ENCODE measurements at places on chromosomes 11 and 22. TPM values are rescaled to one million over a fixed set of nuclear protein-coding genes. Genes with fewer than 3 reads are reported as not detected.

OR51L1 gene
- not detected for total RNA-seq

- DNase-seq, result no peak
Observed at GRCh38 chr11:15113381-15113780, 1.3 kb upstream of the INSC start.

DNA sequence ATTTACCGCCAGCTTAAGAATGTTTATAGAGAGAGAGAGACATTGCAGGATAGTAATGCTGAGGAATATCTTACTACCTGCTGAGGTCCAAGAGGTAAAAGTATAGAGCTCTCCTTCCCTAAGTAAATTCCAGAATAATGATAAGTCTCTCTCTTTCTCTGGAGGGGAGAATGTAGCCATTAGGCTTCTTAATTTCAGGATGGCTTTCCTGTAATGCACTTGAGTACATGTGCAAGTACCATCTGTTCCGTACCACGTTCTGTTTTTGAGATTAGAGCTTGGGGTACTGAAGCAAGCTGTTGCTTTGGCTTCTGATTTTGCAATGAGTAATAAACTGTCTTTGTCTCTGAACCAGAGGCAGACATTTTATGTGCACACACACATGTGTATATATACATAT, 1314.0 kb downstream of the JRKL start:
- no peak for DNase-seq

ZBTB3 gene
- total RNA-seq, result 9.2 TPM

DNA sequence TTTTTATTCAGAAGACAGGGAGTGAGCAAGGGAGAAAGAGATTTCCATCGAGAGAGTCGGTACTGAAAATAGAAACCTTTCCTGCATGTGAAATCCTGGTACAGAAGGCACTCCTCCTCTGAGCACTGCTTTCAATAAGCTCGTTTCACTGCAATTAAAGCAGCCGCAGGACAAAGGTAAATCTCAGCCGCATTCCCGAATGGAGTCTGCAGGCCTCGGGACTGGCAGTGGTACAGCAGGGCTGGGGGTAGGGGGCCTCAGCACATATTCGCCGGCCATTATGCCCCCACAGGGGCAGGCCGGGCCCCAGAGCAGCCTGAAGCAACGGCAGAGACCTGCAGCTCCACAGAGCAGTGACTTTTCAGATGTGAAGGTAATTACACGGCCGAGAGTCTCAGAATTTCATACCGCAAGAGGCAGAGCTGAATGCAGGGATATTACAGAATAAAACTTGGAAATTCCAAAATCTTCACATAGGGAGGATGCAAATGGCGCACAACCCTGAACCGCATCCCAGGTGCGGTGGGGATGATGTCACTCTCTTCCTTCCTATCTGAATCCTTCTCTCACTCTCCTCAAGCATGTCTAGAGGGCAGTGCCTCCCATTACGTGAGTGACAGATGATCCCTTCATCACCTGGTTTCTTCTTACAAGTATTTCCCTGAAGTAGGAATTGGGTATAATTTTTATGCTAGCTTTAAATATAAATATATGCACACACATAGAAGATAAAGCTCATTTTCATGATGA, 622.1 kb downstream of the OPCML start:
- DNase-seq, result no peak

DNA sequence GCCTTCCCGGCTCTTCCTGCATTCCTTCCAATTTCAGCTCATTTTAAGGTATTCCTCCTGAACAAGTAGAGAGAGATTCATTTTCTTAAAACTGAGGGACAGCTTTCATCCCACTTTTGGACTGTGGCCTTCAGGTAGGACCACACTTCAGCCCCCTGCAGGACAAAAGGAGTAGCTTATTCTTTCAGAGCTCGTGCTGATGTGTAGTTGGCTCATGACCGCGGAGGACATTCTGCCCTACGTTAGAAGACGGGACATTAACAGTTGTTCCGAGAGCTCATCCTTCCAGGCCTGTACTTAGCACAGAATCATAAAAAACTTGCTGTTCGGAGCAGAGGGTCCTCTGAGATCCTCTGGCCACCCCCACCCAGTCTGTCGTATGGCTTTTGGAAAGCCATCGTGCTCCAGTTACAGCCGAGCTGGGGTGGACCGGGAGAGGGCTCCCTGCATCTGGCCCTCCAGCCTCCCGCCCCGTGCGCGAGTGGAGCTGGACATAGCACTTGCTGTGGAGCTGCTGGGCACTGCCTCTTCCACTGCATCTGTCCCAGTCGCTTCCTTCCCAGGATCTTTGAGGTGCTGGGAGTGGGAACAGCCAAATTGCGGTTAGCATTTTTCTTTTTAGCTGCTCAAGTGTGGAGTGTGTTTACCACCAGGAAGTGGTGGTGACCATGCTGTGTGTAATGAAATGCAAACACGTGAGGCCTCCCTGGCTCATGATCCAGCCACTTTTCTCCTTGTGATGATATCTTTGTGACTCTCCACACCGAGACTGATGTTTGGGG, 250.3 kb downstream of the TBC1D22A start:
- DNase-seq, result peak; percentile 79

DNA sequence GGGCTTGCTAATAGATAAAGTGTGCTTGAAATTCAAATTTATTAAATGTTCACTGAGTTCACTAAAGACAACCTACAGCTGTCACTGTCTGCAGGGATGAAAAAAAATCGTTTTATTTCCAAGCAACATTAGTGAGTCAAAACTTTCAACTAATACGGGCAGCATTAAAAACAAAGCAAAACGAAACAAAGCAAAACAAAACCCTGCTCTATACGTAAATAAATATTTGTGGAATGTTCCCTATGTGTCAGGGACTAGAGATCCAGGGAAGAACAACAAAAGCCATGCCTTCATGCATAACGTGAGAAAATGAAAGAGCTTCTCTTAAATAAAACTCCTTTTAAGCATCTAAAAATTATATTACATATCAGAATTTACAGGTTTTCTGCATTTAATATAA, 553 bp downstream of the NAALAD2 start:
- DNase-seq, result no peak

GRCh38 chr11:5541427-5541826, 6.9 kb downstream of the OR52H1 start:
- no peak for DNase-seq

GRCh38 chr22:29765905-29766631, 739 bp downstream of the ZMAT5 start:
- no peak for DNase-seq

- DNase-seq, result no peak
Observed at GRCh38 chr11:17894929-17895658, 117.8 kb downstream of the SERGEF start.

DNA sequence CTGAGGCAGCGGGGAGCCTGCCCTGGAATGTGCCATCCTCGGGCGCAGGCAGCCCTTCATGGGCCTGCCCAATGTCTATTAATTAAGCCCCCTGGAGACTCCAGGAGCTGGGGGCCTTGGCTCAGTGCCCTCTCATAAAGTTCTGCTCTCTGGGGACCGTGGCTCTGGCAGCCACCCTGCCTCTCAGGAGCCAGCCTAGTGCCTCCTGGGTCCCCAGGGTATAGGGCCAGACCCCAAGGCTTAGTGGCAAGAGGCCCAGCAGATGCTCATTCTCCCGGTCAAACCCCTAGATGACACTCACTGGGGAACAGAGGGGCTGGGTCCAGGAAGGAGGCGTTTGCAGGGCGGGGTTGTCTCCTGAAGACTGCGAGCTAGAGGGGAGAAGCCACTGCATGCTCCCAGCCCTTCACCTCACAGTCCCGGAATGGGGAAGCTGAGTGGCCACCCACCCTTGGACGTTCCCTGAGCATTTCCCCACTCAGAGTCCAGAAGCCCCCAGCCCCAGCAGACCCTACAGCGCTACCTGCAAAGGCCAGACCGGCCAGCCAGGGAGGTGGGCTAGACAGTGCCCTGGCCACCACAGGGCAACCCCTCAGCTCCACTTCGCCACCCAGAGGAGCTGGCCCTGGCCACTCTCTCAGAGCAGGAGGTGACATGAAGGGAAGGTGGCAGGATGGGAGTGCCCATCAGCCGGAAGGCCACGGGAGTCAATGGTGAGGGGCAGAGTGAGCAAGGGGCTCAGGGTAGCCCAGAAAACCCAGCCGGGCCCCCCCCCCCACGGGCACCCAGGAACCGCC, 83.0 kb downstream of the CDKN1C start:
- DNase-seq, result no peak

HORMAD2 gene
- not detected for total RNA-seq

- DNase-seq, result no peak
Observed at GRCh38 chr11:35836205-35836604, 107.7 kb upstream of the LDLRAD3 start.

AQP11 gene
- total RNA-seq, result 0.23 TPM

GRCh38 chr11:10414659-10415058, 40.4 kb upstream of the AMPD3 start:
- no peak for DNase-seq

DNA sequence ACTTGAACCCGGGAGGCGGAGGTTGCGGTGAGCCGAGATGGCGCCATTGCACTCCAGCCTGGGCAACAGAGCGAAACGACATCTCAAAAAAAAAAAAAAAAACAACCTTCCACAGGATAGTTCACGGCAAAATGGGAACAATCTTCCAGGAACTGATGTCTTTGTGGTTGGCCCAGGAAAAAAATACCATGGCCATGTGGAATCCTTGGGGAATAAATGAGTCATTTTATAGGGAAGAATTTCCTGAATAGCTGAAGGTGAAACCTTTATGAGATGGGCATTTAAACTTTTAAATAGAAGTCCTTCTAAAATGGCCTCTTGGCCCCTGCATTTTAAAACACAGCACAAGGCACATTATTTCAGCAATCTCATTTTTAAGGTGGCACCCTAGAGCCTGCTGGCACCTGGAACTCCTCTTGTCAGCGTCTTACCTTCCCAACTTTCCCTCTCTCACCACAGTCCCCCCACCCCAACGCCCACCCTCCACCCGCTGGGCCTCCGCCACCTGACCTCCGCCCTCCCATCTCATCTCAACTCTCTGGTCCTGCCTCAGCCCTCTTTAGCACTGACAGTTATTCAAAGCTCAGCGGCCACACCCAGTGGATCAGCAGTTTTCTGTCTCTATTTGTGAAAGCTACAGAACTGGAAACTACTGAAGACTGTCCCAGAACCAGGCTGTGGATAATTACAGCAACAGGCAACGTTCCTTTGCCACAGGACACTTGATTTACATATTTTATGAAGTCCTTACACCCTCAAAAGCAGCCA, 43.1 kb downstream of the SCGB1A1 start:
- peak; percentile 56 for DNase-seq

Measured in Daoy (cell line).